ENCODE measurements at places on chromosomes 11 and 22.

DNA sequence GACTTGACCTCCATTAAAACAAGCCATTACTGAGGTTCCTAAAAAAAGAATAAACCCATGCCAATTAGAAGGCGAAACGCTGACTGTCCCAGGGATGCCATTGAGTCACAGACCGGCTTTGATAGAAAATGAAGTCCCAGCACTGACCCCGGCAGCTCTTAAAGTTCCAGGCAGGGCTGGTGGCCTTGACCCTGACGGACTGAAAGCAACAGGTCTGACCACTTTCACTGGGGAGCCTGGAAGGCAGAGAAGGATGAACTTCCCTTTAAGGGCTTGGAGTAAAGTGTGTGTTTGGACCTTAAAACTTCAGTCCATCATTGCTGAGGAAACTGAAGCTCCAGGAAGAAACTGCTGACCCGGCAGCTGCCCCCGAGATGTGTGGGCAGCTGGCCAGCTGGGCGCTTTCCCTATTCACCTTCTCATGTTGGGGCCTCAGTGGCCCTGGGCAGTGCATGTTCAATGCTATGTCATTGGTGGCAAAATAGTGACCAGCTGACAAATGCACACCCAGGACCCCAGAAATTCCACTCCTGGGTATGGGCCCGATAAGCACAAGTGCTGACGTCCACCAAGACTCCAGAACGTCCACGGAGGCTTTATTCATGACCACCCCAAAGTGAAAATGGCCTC lies 18.9 kb upstream of the EFCAB6 start:
- no peak for DNase-seq

DNA sequence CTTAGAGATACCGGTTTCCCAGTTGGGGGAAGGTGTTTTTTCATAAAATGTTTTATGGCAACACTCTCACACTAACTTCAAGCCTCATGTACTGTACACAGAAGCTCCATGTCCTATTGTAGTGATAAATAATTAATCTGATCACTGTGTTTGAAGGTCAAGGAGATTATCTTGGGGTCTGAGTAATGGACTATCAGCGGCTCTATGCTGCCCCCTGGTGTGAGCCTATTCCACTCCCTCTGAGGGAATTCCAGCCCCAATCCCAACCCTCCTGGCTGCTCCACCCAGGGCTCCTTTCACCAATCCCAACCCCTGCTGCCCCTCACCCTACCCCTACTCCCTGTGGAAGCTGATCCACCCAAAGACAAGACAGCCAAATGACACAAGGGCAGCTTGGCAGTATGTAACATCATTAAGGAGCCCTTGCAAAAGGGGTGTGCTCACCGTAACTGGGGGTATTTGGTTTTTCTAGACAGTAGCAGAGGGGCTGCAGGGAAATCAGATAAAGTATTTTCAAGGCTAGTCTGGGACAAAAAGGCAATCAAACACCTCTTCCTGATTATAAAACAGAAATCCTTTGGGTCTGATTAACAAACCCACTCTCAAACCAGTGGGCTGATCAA lies 22.3 kb downstream of the HPS4 start:
- DNase-seq, result peak; percentile 44

- no peak for DNase-seq
Observed at GRCh38 chr11:46347637-46348311, 511 bp downstream of the DGKZ start.

DNA sequence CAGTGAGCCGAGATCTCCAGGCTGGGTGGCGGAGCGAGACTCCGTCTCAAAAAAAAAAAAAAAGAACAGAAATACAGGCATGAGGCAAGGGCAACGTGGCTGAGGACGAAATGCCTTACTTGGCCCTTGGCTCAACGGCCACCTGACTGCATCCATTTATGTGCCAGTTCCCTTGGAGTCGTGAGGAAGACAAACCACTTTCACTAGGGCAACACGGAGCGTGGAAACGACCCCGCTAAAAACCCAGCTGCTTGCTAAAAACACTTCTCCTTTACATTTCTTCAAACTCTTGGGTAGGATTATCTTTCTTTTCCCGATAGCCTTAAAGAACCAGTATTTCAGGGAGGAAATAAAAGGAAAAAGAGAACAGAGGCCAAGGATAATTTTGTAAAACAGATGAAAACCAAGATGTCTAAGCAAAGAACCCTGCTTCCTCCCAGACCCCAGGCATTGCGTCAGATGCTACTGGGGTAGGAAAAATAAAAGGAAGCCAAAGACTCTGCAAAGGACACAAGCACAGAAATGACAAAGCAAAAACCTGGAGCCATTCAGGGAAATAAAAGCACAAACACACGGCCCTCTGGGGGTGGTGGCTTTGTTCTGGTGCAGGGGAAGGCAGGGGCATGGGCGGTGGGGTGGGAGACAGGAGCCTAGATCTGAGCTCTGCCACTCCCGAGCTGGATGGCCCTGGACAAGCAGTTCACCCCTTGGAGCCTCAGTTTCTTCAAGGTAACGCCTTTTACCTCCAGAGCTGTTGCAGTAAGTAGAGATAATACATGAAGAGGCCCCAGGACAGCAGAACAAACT lies 37.0 kb downstream of the PC start:
- DNase-seq, result peak; percentile 84

GRCh38 chr11:83863272-83863671 lies 577.1 kb upstream of the CCDC90B start:
- DNase-seq, result no peak

DNA sequence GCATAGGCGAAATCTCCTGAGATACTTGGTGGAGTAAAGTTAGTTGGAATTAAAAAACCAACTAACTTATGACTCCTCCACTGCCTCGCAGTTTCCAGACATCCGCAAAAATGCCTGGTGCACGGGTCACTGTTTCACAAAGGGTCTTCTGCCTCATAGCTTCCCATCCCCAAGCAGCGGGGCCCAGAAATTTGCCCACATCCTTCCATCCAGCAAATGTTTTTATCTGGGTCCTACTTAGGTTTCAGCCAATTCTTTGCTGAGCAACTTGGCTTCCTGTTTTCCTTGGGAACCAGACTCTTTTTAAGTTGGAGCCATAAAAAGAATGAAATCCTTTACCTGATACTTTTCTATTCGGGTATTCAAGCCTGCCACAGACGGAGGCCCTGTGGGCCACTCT lies 36.2 kb downstream of the FZD4 start:
- no peak for DNase-seq

DNA sequence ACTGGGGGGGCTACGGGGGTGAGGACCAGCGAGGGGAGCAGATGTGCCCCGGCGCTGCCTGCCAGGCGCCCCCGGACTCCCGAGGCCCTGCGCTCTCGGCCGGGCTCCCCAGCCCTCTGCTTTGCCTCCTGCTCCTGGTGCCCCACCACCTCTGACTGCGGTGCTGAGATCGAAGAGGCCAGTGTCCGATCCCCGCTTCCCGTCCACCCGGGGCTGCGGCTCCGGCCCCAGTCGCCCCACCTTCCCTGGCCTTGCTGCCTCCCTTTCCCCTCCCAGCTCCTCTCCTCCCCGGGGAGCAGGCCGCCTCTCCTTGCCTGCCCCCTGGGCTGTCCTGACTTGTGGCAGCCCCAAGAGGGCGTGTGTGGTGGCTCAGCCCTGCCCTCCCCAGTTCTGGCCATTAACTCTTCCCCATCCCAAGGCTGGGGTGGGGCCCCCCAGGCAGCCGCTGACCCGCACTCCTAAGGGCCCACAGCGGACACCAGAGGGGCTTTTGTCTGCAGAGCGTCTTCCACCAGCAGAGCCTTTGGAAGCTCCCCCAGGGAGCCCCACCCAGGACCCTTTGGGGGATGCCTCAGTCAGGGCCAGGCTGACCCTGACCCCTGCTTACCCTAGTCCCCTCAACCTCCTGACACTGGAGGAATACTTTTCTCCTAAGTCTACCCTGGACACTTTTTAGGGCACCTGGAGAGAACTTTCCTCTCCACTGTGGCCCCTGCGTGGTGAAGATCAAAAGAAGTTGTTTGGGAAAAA lies 16.6 kb downstream of the RTN4RL2 start:
- DNase-seq, result peak; percentile 70

- peak; percentile 67 for DNase-seq
Observed at GRCh38 chr11:5197536-5197935, 2.9 kb downstream of the OR51V1 start.

DNA sequence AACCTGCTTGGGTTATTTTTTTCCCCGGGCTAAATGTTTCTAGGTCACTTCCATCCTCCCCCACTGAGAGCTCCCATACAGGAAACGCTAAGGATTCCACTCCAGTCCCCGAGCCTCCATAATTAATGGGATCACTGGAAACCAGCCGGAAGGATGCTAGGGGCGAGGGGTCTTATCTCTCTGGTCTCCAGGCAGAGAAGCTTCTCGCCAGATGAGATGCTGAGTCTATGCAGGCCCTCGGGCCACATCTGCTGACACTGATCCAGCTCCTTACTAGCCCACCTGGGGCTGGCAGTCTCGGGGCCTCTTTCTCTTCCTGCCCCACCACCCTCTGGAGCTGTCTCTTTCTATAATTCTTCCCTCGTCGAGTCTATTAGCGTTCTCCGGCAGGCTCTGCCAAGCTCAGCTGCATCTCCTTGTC lies 125.9 kb upstream of the SYT13 start:
- no peak for DNase-seq

DNA sequence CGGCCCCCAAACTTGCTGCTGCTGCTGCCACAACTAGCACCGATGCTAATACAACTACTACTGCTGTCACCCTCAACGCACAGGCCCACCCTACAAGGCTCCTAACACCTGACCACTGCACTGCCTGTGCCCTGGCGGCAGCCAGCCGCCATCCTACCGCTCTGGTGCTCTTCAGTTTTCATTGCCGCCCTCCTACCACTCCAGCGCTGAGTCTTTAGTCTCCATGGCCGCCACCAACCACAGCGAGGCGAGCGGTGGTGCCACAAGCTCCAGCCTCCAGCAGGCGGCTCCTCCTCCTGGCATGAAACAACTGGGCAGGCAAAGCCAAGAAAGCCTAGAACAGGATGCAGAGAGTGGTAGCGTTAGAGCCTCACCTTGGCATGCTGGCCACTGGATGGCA lies 5.0 kb upstream of the RFPL3 start:
- DNase-seq, result no peak

DNA sequence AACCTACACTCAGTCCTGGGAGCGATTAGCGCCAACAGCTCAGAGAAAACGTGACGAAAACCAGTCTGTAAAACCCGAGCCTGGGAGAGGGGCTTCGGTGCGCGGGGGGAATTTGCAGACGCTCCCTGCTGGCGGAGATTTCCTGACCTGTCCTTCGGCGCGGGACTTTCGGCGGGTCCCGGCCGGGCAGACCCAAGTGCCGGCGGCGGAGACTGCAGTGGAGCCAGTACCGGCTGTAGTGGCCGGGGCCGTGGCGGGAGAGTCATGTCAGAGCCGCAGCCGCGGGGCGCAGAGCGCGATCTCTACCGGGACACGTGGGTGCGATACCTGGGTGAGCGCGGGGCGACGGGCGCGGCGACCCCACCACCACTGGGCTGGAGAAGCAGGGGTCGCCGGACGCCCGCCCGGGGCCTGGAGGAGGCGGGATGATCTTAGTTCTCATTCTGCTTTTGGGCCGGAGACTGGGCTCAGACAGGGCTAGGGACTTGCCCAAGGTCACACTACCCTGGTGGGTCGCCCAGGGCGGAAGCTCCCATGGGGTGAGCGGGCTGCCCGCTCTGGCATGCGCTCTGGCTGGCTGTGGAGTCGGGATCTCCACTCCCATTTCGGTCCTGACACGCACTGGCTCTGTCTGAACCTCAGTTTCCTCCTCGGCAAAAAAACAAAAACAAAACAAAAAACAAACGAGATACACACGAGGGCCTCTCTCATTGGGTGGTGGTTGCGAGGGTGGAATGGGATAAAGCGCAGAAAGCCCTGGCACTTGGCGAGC lies at the start of gene MTFP1:
Gene MTFP1 (plus strand): TSS at position 153 of the 772 bp plus-strand sequence. CDS start 112 bp downstream, at position 265.
- peak; percentile 60 for DNase-seq

DNA sequence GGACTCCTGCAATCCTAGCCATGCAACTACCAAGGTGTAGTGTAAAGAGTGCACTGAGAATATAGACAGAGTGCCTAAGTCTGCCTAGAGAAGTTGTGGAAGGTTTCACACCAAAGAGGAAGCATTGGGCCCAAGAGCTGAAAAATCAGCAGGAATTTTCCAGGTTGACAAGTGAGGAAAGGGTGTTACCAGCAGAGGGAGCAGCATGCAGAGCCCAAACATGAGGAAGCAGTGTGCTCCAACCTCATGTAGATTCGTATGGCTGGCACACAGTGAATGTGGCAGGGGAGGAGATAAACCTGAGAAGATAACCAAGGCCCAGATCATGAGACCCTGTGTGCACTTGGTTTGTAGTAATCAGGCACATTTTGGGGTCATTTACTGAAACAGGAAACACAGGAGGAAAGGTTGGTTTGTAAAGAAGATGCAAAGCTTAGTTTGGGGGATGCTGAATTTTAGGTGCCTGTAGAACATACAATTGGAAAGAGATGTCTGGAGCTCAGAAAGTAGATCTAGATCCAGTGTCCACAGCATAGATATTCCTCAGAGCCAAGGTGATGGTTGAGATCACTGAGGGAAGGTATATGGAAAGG lies 1.7 kb downstream of the HPX start:
- DNase-seq, result peak; percentile 84

All from suppressor macrophage (primary cell).